ENCODE measurements at places on chromosomes 16 and 17.

GRCh38 chr16:71931599-71931998 lies 36.3 kb downstream of the IST1 start:
- no peak for DNase-seq

DNA sequence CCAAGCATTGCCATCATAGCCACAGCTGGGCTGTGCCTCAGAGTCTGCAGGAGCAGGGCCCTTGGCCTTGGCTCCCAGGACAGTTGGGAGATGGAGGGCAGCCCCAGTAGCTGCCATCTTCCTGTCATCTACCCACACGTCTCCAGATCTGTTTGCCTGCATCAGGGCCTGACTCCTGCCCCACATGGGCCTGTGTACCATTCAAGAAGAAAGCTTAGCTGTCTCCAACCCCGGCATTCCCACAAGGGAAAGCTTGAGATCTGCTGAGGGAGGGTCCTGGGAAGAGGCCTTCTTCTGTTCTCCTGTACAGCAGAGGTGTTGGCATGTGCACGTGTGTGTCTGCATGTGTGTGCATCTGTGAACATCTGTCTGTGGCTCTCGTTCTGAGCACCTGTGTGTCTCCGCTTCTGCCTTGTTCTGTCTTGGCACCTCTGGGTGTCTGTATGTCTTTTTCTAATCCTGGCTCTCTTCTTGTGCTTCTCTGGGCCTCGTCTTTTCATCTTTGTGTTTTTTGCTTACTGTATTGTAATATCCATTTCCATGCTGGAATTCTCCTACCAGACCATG lies 122.2 kb downstream of the MRM1 start:
- DNase-seq = no peak

DNA sequence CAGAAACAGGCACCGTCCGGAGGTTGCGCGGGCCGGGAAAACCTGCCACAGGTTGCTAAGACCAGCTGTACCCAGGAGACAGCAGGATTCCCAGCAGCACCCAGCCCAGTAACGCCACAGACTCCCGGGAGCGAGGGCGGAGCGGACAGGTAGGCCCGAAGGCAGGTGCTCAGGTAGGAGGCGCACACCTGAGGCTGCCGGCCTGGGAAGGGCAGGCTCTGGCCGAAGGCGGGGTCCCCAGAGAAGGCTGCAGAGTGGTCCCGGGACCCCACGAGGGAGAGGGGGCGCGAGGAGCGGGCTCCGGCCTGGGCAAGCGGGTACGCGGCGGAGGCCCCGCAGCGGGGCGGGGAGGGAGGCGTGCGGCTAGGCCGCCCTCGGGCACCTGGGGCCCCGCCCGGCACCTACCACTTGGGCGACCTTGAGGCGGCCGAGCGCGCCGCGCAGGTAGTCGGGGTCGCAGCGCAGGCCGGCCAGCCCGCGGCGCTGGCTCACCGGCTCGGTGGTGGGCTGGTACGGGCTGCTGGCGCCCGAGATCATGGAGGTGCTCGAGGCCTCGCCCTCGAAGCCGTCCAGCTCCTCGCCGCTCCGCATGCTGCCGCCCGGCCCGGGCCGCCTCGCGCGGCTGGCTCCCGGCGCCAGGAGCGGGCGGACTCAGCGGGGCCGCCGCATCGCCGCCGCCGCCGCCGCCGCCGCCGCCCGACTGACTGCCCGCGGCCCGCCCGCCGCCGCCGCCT lies 441 bp downstream of the CMTM4 start:
- peak; percentile 39 for DNase-seq

DNA sequence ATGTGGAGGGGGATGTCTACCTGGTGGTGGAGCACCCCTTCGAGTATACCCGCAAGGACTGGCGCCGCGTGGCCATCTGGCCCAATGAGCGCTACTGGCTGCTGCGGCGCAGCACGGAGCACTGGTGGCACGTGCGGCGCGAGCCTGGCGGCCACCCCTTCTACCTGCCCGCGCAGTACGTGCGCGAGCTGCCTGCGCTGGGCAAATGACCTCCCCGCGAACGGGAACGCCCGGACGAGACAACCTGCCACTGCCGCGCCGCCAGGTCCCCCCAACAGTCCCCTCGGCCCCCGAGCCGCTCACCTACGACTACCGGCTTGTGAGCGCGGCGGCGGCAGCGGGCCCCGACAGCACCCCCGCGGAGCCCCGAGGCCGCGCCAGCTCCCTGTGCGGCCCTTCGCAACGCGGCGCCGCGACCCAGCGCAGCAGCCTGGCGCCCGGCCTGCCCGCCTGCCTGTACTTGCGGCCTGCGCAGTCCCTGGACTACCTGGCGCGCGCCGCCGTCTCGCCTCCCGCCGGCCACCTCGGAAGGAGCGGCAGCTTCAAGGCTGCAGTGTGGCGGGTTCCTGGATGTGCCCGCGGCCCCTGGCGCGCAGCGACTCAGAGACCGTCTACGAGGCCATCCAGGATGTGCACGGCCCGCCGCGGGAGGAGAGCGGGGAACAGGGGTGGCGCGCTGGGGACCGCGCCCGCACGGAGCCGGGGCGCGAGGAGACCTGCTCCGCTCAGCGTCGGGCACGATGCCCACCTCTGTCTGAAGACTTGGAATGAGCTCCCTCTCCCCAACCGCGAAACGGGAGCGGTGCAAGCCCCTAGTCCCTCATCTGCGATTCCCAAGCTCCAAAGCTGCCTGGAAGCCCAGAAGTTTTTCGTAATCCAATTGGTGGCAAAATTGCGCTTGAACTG lies 48.7 kb upstream of the AMZ2 start:
- DNase-seq = peak; percentile 35

- DNase-seq = no peak
Measured at GRCh38 chr17:81682565-81683207, 911 bp downstream of the ARL16 start.

GRCh38 chr17:36151891-36152638 lies 24.4 kb downstream of the TBC1D3B start:
- DNase-seq = no peak

Data from NCI-H345 (cell line).